ENCODE measurements at places on chromosomes 3 and 15. TPM values are rescaled to one million over a fixed set of nuclear protein-coding genes. Genes with fewer than 3 reads are reported as not detected.

HMCES gene
- total RNA-seq: 52.5 TPM

DNA sequence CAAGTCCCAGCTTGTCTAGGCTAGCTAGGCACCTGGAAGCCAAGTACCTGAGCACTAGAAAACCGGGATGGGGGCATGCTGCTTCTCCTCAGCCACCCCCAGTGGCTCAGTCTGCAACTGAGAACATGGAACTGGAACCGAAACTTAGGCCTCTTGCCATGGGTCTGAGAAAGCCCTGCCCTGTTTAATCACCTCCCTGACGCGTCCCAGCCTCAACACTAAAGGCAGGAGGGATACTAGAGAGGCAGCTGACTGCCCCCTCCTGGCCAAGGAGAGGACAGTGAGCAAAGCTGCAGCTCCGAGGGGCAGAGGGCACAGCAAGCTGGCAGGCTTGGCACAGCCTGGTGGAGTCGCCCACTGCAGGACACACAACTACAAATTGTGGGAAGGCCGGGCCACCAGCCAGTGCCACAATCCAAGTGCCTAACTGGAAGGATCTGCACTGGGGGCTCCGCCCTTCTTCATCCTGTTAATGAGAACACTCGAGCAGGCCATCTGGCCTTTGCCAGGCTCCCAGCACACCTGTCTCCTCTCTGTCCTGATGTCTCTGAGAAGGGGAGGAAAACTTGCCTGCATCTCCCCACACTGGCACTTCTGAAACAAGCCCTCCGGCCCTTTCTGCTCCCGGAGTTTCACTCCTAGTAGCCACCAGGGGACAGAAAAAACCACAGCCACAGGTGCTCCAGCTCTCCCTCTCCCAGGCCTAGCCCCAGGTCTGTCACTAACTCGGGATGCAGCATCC lies 53.7 kb downstream of the BDH1 start:
- DNase-seq: no peak

ZNF860 gene
- total RNA-seq: not detected

GRCh38 chr3:129560911-129561594 lies 18.1 kb downstream of the H1-8 start:
- DNase-seq: no peak

FSTL1 gene
- 0.47 TPM for total RNA-seq

DNA sequence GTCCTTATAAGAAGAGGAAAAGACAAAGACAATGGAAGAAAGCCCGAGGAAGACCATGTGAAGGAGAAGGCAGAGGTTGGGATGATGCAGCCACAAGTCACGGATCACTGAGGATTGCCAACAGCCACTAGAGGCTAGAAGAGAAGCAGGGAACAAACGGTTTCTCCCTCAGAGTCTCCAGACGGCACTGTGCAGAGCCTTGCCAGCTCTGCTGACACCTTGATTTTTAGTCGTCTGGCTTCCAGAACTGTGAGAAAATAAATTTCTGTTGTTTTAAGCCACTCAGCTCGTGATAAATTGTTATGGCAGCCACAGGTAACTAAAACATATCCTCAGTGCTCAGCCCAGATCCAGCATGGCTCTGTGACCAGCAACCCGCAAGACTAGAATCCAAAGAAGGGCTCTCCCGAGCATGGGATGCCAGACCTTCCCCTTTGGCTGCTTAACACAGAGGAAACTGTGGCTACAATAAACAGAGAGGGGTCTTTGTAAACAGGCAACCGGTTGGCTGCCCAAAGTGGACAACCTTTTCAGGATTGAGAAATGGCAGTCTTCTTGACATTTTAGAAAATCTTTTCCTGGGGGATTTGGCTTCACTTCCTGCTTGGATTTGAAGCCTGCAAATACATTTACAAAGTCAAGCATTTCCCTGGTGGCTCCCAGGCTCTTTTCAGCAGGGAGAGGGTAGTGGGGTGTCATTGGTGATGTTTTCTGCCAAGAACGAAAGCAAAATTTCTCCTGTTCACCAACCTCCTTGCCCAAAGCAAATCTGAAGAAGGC lies 88.7 kb upstream of the ADPGK start:
- DNase-seq: no peak

GRCh38 chr3:13886593-13887129 lies 6.8 kb upstream of the WNT7A start:
- no peak for DNase-seq

TM4SF1 gene
- not detected for total RNA-seq

GRCh38 chr3:151599103-151599672 lies 134.5 kb upstream of the AADACL2 start:
- no peak for DNase-seq

GRCh38 chr3:121750087-121750415 lies 510 bp upstream of the GOLGB1 start:
- DNase-seq: no peak
